ENCODE measurements at places on chromosomes 11 and 22.

- DNase-seq, result no peak
Measured at GRCh38 chr11:86948733-86949132, 6.5 kb downstream of the FZD4 start.

GRCh38 chr11:121004206-121004840 lies 19.6 kb upstream of the TBCEL start:
- DNase-seq, result no peak

DNA sequence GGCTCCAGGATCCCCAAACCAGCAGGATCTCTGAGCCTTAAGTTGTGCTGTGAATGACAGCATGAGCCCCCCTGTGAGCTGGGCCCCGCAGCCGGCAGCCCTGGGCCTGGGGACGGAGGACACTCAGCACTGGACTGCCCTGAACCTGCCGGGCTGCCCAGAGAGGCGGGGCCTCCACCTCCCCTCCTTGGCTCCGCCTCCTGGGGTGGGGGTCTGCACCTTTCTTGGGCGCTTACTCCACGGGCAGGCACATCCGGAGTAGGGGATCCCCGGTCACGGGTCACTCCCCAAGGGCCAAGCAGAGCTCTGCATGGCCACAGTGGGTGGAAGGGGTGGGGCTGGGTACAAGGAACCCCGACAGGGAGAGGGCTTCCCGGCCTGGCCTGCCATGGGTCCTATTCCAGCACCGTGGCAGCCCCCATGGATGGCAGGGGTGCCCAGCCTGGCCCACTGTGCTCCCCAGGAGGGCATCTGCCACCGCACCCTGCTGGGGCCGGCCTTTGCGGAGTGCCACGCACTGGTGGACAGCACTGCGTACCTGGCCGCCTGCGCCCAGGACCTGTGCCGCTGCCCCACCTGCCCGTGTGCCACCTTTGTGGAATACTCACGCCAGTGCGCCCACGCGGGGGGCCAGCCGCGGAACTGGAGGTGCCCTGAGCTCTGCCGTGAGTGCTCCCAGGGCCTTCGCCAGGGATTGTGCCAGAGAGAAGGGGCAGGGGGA lies 5.4 kb downstream of the MUC5B start:
- DNase-seq, result no peak

DNA sequence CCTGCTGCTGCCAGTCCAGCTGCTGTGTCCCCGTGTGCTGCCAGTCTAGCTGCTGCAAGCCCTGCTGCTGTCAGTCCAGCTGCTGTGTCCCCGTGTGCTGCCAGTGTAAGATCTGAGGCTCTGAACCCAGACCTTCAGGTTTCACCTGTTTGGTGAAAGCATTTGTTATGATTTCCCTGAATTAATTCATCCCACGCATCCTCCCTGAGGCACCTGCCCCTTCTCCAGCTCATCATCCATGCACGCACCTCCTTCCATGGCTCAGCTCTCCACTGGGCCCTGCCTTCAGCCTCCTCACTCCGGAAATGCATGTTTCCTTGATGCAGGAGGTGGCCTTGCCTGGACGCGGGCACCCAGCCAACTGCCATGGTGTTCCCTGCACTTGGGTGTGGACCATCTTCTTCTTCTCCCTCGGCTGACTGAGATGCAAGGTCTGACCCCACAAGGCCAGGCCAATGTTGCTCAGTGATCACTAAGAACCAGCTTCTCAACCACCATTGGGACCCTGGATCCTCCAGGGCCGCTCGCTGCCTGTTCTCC lies 788 bp downstream of the KRTAP5-10 start:
- no peak for DNase-seq

DNA sequence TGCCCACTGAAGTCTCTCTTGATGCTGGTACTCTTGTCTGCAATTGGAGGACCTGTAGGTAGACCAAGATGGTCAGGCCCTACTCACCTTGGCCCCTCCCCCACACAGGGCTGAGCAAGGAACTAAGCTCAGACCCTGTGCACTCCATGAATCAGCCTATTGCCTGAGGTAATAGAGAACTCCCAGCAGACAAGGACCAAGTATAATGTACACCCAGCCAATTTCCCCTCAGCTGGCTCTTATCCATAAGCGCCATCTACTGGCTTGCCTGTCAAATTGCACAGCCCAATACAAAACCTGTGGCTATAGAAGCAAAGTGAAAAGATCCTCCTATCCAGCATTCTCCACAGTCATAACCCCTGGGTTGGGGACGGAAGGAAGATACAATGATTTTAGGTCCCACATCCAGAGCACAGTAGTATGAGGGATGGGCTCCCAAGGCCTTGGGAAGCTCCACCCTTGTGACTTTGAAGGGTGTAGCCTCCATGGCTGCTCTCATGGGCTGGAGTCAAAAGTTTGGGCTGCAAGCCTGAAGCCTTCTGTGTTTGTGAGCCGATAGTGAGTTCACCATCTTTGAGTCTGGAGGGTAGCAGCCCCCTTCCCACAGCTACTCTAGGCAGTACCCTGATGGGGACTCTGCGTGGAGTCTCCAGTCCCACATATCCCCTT lies 56.0 kb downstream of the GLYATL2 start:
- DNase-seq, result peak; percentile 87

DNA sequence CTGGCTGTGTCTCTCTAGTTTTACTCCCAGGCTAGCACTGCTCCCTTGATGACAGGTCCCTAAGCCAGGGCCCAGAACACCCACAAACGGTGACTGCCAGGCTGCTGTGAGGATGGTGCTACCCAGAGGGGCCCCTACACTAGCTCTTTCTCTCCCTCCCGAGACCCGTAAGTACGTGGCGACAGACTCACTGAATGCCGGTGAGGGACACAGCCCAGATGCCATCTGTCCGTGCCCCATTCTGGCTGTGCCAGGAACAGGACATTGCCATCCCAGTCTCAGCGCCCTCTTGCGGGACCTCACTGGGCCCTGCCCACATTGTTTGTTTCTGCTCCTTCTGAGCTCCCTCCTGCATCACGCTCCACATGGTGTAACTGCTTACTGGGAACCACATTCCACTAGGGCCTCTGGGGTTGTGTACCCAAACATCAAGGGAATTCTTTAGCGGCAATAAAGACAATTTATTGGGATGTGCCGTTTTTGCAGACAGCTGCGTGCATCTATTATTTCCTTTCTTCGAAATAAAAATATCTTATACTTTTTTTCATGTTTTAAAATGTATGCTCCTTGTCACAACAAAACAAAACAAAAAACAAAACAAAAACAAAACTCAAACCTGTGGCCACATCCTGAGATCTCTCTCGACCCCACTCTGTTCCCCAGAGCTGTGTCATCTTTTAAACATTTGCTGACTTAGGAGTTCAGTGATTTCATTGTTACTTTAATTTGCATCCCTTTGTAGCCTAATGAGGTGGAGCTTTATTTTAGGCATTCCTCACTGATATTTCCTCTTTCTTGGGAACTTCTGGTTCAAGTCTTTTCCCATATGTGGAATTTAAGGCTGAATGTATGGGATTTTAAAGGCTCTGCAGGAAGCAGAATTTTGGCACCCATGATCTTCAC lies 4.4 kb upstream of the TPCN2 start:
- peak; percentile 75 for DNase-seq

DNA sequence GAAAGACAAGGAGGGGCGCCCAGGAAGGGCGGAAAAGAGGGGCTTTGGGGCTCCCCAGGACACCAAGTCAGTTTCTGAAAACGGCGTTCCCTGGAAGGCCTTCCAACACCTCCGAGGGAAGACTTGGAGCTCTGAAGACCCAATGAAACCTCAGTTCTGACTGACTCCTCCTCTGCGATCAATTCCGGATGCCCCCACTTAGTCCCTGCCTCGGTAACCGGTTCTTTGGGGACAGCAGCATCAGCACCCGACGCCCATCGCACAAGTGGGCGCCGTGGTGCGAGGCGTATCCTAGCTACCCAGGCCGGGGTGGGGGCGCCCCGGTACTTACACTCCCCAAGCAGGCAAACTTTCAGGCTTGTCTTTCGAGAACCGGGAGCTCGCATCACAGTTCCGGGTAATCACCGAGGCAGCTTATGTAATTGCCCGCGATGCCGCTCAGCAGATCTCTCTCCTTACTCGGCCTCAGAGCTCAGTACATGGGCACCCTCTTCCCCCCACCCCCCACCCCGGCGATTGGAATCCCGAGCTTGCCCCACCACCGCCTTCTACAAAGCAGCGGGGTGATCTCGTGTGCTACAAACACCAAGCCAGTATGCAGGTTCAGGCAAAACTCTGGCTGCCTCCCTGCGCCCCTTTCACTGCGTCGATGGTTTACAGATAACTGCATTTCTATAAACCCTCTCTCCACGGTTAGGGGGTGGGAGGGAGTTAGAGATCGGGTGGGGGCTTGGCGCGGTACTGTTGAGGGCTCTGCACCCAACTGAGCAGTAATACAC lies 2.0 kb downstream of the TENM4 start:
- no peak for DNase-seq

DNA sequence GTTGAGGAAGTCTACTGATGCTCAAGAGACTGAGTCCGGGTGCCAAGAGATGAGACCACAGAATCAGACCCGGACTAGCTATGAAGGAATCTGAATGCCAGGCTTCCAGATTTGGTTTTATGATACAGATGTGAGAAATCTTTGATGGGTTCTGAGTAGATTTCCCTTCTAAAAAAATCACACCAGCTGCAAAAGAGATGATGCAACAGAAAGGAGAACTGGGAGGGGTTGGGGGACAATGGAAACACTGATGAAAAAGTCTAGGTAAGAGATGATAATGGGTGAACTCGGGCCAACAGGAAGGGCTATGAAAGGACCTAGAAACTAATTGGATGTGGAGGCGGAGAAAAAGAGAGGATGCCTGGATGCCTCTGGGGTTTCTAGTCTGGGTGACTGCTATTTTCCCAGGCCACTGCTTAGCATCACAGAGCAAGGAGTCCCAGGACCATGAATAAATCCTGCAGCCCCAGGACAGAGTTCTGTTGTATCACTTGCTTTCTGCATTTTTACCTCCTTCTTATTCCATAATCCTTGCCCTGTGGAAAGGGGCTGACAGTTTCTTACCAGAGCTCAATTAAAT lies 115.4 kb upstream of the SEZ6L start:
- no peak for DNase-seq

- DNase-seq, result no peak
Measured at GRCh38 chr11:18361154-18361553, 33.2 kb upstream of the LDHA start.

GRCh38 chr11:14826600-14826999 lies 65.4 kb downstream of the CYP2R1 start:
- DNase-seq, result no peak

DNA sequence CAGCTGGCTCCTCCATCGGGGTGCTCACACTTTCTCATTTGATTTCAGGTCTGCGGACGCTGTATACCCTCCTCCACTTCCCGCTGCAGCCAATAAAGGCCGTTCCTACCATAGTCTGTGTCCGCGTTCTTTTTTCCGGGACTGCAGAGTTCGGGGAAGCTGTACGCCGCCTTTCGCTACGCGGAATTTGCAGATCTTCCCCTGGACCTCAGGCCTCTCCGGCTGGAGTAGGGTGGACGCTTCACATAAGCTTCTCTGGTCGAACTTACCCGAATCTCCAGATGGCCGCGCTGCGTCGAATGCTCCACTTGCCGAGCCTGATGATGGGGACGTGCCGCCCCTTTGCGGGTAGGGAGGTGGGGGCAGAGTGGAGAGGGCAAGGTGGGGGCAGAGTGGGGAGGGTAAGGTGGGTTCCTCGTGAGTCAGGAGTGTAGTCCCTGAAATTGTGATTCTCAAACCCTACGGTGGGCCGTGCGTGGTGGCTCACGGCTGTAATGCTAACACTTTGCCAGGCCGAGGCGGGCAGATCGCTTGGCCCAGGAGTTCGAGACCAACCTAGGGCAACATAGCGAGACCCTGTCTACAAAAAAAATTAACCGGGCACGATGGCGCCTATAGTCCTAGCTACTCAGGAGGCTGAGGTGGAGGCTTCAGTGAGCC lies 617 bp downstream of the CSKMT start:
- peak; percentile 75 for DNase-seq

DNA sequence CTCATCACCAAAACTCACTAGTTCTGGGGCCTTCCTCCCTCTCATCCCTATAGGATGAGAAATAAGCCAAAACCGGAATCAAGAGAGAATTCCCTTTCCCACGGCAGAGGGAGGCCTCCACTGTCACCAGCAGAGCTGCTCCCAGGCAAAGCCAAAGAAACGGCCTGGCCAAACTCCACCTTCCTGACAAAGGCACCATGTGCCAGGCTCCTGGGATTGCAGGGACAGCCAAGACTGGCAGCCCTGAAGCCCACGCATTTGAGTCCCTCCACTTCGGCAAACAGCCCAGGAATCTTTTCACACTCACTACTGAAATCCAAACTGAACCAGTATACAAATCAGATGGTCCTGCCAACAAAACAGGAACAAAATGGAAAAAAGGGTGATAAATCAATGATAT lies 6.1 kb downstream of the SMCO4 start:
- no peak for DNase-seq

DNA sequence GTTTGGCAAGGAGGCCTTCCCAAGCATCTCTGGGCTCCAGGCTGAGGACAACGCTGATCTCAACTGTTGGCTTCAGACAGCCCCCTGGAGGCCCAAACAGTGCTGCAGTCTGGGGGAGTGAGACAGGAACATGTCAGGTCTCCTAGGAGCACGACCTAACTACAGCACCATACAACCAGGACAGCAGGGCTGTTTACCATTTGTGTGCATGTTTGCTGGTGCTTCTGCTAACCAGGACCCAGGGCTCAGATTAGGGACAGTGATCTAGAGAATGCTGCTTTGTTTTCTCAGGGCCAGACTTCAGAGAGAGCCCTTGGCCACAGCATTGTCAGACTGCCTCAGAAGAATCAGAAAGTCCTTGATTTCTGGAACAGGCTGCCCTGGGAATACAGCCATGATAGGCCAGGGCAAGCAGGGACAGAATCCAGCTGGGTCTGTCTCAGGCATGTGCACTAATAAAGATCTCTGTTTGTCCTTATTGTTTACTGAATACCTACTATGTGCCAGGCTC lies 126.5 kb downstream of the VPREB1 start:
- DNase-seq, result peak; percentile 19

DNA sequence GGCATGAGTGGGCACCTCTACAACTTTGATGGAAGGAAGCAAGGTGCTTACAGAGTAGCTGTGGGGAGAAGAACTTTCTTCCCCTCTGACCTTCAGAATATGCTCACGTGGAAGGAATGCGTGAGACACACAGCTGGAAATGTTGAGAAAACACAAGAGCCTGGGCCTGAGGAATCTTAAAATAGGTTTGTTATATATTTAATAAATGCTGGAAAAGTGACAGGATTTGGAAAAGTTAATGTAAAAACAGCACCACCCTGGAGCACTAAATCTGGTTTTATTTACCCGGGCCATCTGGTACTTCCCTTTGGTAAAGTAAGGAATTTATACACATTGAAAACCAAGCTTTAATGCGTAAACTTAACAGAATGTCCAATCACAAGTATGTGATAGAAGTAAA lies 14.0 kb upstream of the AMPD3 start:
- DNase-seq, result no peak

GRCh38 chr11:75735181-75735845 lies 17.7 kb downstream of the MOGAT2 start:
- DNase-seq, result no peak

- DNase-seq, result no peak
Measured at GRCh38 chr22:23032658-23033057, 37.7 kb upstream of the GNAZ start.

GRCh38 chr22:25070956-25071355 lies 118.4 kb downstream of the KIAA1671 start:
- no peak for DNase-seq

Measured in hematopoietic multipotent progenitor cell treated with erythropoietin and hydrocortisone succinate and interleukin-3 and kit ligand, for 4 days (in vitro differentiated cells).